ENCODE measurements at places on chromosomes 3 and 15.

GRCh38 chr3:13479332-13479581 lies 849 bp upstream of the HDAC11 start:
- peak; percentile 70 for DNase-seq

DNA sequence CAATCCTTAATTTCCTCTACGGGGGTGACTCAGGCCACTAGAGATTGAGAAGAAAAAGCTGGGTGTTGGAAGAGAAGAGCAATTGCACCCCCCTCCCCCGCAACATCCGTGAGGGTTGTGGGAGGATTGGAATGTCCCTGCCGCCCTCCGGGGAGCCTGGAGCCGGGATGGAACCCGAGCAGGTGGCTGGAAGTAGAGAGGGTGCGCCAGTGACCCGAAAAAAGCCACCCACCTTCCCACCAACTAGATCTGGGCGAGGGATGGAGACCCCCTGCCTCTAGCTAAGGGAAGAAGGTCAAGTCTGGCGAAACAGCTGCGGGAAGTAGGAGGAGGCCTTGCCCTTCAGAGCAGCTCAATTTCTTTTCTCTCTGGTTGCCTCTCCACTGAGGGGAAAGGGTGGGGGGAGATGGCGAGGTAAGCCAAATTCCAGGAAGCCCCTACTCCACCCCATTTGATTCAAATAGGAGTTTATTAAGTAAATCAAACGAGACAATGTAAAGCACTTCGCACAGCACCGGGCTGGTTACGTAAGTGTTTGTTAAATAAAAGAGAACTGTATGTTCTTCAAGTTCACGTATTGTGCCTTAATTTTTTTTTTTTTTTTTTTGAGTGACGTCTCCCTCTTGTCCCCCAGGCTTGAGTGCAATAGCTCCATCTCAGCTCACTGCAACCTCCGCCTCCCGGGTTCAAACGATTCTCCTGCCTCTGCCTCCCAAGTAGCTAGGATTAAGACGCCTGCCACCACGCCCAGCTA lies 1.1 kb upstream of the WWTR1 start:
- DNase-seq: peak; percentile 79

GRCh38 chr3:184741798-184742675 lies 30.2 kb upstream of the MAGEF1 start:
- no peak for DNase-seq

GRCh38 chr3:142319094-142319493 lies 93.7 kb upstream of the GK5 start:
- no peak for DNase-seq

Measured in left hindlimb (tissue), 1 donor.